Nephron progenitor cell (in vitro differentiated cells): ENCODE measurements at places on chromosomes 3 and 15.
A peak's percentile ranks its signal among the peaks of the same experiment; 100 is the strongest.

DNA sequence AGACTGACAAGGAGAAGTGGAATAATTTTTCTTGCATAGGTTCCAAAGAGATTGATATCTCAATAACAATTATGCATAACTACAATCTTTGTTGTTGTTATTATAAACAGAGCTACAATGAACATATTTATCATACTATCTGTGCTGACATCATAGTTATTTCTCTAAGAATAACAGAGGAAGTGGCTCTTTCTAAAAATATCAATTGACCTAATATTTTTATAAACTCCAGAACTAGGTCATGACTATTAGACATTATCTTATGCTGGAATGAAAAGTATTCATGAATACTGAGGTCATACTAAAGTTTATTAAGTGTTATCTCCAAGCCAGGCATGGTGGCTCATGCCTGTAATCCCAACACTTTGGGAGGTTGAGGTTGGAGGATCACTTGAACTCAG is 114.1 kb downstream of the DCLK3 start:
- DNase-seq = no peak

DNA sequence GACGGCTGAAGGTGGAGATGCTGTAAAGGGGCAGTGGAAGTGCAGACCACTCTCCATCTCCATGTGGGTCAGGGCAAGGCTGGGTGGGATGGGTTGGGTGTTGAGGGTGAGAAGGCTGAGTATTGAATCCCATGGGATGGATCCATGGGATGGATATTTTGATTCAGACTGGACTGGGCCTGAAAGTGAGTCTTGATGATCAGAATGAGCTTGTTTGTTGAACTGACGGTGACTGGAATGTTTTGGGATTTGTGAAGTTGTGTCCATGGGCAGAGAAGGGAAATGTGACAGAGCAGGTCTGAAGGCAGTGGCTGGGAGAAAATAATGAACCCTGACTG is 49.3 kb downstream of the CHST2 start:
- DNase-seq = no peak

GRCh38 chr15:95377258-95377852 is 953.1 kb upstream of the NR2F2 start:
- DNase-seq = no peak

- DNase-seq = no peak
Measured at GRCh38 chr3:117091676-117092075, 382.1 kb downstream of the TUSC7 start.

DNA sequence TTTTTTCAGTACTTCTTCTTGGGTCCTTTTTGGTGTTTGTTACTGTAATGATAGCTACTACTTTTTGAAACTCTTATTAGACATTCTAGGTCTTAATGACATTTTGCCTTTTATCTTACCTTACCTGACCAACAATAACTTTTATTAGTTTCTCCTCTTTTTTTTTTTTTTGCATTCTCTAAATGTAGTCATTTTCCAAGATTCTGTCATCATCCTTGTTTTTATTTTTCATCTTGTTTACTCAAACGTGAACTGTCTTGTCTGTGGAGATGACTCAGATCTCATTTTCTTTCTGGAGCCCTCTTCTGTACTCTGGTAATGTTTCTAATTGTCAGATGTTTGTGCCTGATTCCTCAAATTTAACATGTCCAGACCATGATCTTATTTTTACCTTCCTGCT is 2.9 kb downstream of the ABHD5 start:
- DNase-seq = no peak

- DNase-seq = no peak
Measured at GRCh38 chr3:194867270-194867983, 181.7 kb downstream of the FAM43A start.

GRCh38 chr3:24540821-24541220 is 46.2 kb upstream of the THRB start:
- DNase-seq = no peak

DNA sequence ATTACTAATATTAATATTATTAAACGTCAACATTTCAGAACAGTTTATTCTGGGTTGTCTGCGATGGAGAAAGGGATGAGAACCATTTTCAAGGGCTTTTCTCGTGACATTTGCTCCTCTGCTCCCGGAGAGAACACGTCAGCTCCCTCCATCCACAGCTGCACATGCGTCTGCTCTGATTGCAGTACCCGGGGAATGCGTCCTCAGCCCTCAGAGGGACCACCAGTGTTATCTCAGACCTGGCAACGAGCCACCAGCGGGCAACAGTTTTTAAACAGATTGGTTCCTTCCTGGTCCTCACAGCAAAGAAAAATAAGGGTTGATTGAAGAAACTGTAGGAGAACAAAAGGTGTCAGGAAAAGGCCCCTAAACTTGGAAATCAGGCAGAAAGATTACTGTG is 202.2 kb upstream of the ADAMTS9 start:
- no peak for DNase-seq

- no peak for DNase-seq
Measured at GRCh38 chr15:55222588-55222987, 25.8 kb upstream of the RSL24D1 start.

DNA sequence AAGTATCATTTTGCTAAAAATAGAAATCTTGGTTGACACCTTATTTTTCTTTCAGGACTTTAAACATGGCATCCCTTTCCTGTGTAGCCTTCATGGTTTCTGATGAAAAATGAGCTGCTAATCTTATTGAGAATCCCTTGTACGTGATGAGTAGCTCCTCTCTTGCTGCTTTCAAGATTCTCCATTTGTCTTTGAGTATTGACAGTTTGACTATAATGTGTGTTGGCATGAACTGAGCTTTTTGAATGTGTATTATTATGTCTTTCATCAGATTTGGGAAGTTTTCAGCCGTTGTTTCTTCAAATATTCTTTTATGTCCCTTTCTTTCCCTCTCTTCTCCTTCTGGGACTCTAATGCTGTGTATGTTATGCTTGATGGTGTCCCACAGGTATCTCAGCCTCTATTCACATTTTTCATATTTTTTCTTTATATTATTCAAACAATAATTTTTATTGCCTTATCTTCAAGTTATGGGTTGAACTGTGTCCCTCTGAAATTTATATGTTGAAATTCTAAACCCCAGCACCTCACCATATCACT is 4.1 kb upstream of the C3orf22 start:
- DNase-seq = no peak

GRCh38 chr3:159785273-159785708 is 203.3 kb upstream of the IL12A start:
- no peak for DNase-seq

DNA sequence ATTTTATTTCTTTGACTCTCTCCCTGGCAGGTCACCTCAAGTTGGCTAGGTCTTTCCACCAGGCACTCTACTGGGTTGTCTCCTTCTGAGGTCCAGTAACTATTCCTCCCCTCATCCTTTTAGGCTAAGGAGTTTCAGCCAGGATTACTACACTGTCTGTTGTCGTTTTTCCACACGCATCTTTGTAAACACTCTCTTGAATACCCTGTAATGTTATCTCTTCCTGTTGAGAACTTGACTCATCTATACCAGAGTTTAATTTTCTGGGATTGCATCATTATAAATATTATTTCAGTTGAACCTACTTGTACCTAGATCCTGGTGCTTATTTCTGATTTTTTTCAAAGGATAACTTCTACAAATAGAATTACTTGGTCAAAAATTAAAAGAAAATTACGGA is 138.3 kb downstream of the SQOR start:
- no peak for DNase-seq

DNA sequence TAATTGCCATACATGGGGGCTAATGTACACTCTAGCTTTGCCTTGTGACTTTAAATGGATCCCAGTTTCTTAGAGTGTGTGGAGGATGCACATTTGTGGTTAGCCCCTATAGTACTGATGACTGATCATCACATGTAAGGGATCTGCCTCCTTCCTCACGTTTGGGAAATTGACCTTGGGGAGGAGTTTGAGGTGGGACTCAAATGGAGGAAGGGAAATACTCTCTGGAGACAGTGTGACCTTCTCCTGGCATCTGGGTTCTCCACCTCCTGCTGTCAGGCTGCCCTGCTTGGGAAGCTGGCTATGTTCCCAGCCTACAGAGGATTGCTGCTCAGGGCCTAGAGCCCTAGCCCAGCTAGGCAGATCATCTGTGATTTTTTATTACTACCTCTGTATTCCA is 48.7 kb downstream of the PPM1L start:
- no peak for DNase-seq

- no peak for DNase-seq
Measured at GRCh38 chr3:13553686-13554085, 4.8 kb downstream of the FBLN2 start.

- no peak for DNase-seq
Measured at GRCh38 chr3:40994611-40995010, 204.7 kb upstream of the CTNNB1 start.

DNA sequence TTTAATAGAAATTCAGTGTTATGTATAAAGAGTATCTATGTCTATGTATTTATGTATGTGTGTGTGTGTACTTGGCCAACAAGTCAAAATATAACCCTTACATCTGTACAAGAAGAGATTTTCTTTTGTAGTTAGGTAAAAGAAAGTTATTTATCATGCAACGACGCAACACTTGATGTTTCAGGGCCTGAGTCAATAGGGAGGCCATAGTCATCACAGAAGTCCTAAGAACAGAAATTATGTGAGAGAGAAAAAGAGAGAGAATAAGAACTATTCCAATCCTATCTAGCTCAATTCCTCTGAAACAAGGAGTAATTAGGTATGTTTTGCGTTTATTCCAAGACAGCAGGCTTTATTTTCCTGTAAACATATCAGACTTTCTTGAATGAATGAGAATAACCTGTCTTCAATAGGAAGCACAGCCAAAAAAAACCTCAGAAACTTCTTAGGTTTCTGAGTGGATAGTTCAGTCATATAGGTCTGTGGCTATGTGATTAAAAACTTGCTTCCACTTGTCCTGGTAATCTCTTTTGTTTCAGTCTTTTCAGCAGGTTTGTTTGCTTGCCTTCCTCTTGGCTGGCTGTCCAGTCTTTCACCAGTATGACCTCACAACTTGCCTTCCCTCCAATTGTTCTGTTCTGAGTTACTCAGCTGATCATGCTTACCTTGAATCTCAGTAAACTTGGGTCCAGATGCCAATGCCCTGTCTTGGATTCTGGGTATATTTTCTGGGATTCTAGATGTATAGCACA is 382.4 kb upstream of the GBE1 start:
- no peak for DNase-seq

- DNase-seq = no peak
Measured at GRCh38 chr3:29627136-29628117, 346.6 kb downstream of the RBMS3 start.

DNA sequence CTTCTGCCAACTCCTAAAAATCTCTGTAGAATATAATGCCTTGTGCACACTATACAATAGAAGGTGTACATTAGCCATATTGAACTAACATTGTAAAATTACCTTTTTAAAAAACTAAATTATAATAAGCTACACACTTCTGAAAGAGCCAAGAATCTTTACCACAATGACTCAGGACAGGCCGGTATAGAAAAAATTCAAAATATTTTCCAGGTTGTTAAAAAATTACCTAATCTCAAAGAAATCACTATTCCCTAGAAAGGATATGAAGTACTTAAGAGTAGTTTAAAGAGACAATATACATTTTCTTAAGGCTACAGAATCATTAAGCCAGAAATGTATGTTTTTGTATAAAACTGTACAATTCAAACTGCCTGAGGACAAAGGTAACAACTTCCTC is 48.5 kb downstream of the TJP1 start:
- DNase-seq = no peak

- no peak for DNase-seq
Measured at GRCh38 chr15:52440414-52440813, 88.3 kb downstream of the MYO5A start.

- DNase-seq = no peak
Measured at GRCh38 chr15:67197364-67197695, 57.1 kb downstream of the AAGAB start.

DNA sequence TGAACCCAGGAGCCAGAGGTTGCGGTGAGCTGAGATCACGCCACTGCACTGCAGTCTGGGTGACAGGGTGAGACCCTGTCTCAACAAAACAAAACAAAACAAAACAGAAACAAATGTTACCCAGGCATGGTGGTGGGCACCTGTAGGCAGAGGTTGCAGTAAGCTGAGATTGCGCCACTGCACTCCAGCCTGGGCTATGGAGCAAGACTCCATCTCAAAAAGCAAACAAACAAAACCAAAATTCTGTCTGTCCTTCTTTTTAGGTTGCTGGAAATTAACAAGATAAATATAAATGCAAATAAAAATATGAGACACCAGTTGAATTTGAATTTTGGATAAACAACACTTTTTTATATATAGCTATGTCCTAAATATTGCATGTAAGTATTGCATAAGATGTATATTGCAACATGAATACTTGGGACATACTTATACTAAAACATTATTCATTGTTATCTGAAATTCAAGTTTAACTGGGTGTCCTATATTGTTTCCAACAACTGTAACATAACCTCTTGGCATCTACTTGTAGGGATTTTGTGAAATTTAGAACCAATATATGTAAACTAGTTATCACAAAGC is 4.7 kb upstream of the CEP97 start:
- DNase-seq = no peak

DNA sequence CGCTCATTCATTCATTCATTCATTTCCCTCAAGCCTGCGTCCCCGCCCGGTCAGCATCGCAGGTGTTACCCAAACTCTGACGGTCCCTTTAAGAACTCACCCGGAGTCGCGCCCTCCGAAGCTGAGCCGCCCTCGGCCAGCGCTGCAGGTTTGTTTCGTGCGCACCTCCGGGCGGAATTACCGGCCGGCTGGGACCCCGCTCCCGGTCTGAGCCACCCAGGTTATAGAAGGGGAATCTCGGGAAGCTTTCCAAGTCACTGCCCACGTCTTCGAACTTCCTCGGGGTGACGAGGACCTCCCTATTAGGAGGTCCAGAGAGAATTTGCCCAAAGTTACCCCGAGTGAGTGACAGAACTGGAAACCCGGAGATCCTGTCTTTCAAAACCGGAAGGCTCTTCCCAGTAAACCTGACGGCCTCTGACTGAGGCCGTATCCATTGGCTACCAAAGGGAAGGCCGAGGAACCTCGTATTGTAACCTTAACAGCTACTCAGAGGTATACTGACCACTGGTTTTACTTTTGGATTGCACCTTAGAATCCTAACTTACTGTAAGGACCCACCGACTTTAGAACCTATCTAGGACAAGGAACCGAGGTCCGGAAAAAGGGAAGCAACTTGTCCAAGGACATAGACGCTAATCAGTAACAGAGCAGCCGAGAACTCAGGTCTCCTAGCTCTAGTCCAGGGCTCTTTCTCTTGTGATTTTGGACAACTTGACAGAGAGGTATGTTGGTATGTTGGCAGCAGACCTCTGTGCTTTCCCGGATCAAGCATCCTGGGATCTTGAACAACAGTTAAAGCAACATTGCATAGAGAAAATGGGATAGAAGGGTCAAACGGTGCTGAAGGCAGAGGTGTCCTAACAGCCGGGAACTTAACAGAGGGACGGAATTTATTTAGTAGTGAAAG is 788 bp upstream of the DLG1 start:
- peak; percentile 53 for DNase-seq

GRCh38 chr15:92294759-92295158 is 98.9 kb upstream of the ST8SIA2 start:
- DNase-seq = no peak

- DNase-seq = no peak
Measured at GRCh38 chr15:72965671-72966070, 86.6 kb upstream of the NEO1 start.

DNA sequence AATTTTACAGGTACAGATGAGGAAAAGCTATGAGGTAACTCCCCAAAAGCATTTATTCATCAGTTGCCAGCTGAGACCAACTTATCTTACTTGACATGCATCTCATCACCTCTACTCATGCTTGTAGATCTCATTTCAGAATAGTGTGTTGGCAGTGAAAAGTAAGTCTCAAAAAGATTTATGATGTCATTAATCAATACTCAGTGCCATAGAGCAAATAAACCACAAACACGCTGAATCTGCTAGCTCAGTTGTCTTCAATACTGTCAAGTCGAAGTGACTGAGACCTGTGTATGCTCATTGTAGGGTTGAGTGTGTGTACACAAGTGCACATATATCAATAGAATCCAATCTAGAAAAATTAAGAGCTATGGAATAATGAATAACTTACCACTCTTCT is 413.5 kb downstream of the CNTN3 start:
- no peak for DNase-seq
